ENCODE measurements at places on chromosomes 2 and 18. TPM values are rescaled to one million over a fixed set of nuclear protein-coding genes. Genes with fewer than 3 reads are reported as not detected.

- H3K36me3 ChIP-seq = no peaks in the 10 kb centered on the region
- H3K4me1 ChIP-seq = peaks cover 5% of the 10 kb centered on the region
- H3K27ac ChIP-seq = no peak overlapping the region
- DNase-seq = no peak
These were observed 74.4 kb downstream of the SH3RF3 start for GRCh38 chr2:109203246-109204011.

DNA sequence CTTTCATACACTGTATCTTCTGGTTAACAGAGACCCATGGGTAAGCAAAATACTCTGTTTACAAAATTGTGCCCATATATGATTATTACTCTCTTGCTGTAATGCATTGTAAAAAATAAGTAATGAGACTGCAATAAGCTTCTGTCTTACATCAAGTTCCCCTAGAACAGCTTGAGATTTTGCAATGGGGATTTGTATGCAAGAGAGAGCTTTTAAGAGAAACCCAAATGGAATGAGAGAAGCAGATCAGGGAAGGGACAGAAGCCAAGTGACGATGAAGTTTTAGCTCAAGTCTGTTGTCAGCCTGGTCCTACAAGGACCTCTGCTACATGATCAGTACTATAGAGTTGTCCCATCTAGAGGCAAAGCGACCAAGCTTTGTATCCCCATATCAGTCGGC is 218.1 kb upstream of the VWC2L start:
- no peak for DNase-seq
- no peak overlapping the region for H3K4me3 ChIP-seq
- no peaks in the 10 kb centered on the region for H3K27me3 ChIP-seq
- H3K36me3 ChIP-seq = no peaks in the 10 kb centered on the region

DNA sequence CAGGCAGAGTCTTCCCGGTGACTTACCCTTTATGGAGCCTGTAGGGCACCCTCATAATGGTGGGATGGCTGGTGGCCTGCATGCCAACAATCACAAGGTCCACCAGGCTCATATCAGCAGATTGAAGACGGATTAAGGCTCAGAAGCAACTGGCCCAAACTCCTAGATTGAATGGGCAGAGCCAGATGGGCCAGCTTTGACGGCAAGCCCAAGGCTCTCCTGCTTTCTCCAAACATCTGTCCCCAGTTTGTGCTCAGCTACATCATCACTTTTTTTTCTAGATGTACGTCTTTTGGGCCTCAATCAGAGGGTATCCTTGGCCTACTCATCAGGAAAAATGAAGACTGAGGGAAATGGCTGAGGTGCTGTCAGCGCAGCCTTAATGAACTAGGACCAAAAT is 114.6 kb downstream of the VIT start:
- H3K27ac ChIP-seq = no peak overlapping the region
- H3K27me3 ChIP-seq = peaks cover 2% of the 10 kb centered on the region
- no peaks in the 10 kb centered on the region for H3K36me3 ChIP-seq
- H3K4me3 ChIP-seq = no peak overlapping the region
- no peak for DNase-seq
- H3K4me1 ChIP-seq = no peaks in the 10 kb centered on the region

GRCh38 chr2:212276813-212277212 is 261.8 kb downstream of the ERBB4 start:
- no peaks in the 10 kb centered on the region for H3K36me3 ChIP-seq
- no peak overlapping the region for H3K27ac ChIP-seq
- H3K4me3 ChIP-seq = no peak overlapping the region

Gene CRYBA2
- not detected for total RNA-seq

DNA sequence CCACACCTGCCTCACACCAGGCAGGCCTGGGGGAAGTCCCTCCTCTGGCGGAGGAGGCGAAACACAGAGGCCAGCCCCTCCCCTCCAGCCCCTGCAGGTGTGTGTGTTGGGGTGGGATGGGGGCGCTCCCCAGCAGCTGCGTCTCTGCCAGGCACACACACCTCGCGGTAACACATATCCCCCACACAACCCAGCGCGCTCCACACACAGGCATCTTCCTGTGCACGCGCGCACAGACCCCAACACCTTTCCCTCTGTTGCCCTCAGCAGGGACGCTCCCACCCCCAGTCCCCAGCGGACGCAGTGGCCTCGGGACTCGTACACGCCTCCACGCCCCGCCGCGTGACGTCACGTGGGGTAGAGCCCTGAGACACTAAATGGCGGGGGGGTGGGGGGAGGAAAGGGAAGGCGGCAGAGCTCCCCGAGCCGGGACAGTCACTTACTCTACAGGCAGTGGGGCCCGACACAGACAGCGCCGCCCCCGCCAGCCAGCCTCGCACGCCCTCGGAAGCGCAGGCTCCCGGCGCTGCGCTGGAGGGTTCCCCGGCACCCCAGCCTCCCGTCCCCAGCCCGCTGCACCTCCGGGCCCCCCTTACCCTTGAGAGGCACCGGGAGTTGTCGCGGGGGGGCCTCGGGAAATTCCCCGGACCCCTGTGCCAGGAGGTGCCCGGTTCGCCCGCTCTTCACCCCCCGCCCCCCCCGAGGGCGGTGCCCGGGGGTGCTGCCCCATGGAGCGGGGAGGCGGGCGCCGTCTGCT is at the start of gene WNT10A:
Gene WNT10A, plus strand, starts transcription at position 751 of the 757 bp plus-strand sequence. CDS start 144 bp downstream, outside the sequence.
- no peak within 1 kb of the TSS for H3K4me3 ChIP-seq
- no peak within 1 kb of the TSS for H3K27ac ChIP-seq
- H3K36me3 ChIP-seq = peaks cover 4% of the 10 kb centered on the region
- H3K27me3 ChIP-seq = peaks cover 47% of the 10 kb centered on the region

Gene MC5R
- 0.56 TPM for total RNA-seq

- peaks cover 2% of the 10 kb centered on the region for H3K27me3 ChIP-seq
- DNase-seq = no peak
- no peaks in the 10 kb centered on the region for H3K36me3 ChIP-seq
- H3K4me1 ChIP-seq = no peaks in the 10 kb centered on the region
These were observed 522.3 kb downstream of the SOX11 start for GRCh38 chr2:6214471-6214870.

DNA sequence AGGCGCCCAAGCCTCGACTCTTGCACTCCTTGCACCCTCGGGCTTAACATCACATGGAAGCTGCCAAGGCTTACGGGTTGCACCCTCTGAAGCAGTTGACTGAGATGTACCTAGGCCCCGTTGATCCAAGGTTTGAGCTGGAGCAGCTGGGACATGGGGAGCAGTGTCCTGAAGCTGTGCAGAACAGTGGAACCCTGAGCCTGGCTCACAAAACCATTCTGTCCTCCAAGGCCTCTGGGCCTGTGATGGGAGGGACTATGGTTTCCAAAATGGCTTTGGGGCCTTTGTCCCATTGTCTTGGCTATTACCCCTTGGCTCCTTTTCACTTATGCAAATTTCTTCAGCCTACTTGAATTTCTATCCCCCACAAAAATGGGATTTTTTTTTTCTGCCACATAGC is 454.0 kb downstream of the PIK3C3 start:
- DNase-seq = no peak
- H3K36me3 ChIP-seq = no peaks in the 10 kb centered on the region
- H3K4me1 ChIP-seq = no peaks in the 10 kb centered on the region
- no peak overlapping the region for H3K27ac ChIP-seq
- peaks cover 1% of the 10 kb centered on the region for H3K27me3 ChIP-seq
- H3K4me3 ChIP-seq = no peak overlapping the region

DNA sequence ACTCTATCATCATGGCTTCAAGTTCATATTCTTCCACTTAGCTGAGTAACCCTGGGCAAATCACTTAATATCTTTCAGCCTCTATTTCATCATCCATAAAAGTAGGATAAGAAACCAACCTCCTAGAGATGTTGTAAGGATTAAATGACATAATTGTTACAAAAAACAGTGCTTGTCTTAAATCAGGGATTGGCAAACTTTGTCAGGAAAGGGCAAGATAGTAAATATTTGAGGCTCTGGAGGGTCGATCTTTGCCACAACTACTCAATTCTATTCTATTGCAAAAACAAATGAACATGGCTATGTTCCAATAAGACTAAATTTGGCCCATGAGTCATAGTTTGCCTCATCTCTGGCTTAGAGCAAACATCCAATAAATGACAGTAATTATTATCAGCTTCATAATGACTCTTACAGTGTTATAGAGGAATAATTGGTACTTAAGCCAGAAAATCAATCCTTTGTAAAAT is 184.7 kb downstream of the SATB2 start:
- no peaks in the 10 kb centered on the region for H3K36me3 ChIP-seq
- H3K27ac ChIP-seq = no peak overlapping the region
- H3K4me1 ChIP-seq = no peaks in the 10 kb centered on the region
- no peaks in the 10 kb centered on the region for H3K27me3 ChIP-seq
- H3K4me3 ChIP-seq = no peak overlapping the region

Gene CRYGD
- not detected for total RNA-seq

GRCh38 chr2:203681978-203682377 is 24.5 kb upstream of the CD28 start:
- H3K27me3 ChIP-seq = no peaks in the 10 kb centered on the region
- H3K36me3 ChIP-seq = no peaks in the 10 kb centered on the region
- H3K27ac ChIP-seq = no peak overlapping the region
- no peak for DNase-seq
- H3K4me1 ChIP-seq = peaks cover 18% of the 10 kb centered on the region

Gene GPR35
- total RNA-seq = 0.77 TPM

DNA sequence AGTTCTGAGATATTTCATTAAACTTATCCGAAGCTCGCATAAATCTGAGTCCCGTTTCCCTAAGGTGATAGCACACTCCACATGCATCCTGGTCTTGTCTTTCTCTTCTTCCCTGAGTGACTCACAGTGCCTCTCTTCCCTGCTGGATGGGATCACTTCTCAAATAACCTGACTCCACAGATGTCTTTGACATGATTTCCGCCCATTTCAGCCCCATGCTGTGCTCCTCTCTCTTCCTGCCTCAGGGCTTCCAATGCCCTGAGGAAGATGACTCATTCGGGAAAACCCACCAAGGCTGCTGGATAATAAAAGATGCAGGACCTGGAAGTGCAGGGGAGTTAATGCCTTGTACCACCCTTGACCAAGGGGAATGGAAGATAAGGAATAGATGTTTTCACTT is 441.7 kb upstream of the SOX11 start:
- no peak overlapping the region for H3K4me3 ChIP-seq
- H3K36me3 ChIP-seq = no peaks in the 10 kb centered on the region
- peak overlapping the region; percentile 10 for H3K27ac ChIP-seq
- no peaks in the 10 kb centered on the region for H3K27me3 ChIP-seq
- DNase-seq = no peak

GRCh38 chr18:37483984-37484819 is 81.4 kb downstream of the CELF4 start:
- no peak for DNase-seq
- H3K36me3 ChIP-seq = no peaks in the 10 kb centered on the region
- H3K27ac ChIP-seq = no peak overlapping the region
- peaks cover 21% of the 10 kb centered on the region for H3K27me3 ChIP-seq

DNA sequence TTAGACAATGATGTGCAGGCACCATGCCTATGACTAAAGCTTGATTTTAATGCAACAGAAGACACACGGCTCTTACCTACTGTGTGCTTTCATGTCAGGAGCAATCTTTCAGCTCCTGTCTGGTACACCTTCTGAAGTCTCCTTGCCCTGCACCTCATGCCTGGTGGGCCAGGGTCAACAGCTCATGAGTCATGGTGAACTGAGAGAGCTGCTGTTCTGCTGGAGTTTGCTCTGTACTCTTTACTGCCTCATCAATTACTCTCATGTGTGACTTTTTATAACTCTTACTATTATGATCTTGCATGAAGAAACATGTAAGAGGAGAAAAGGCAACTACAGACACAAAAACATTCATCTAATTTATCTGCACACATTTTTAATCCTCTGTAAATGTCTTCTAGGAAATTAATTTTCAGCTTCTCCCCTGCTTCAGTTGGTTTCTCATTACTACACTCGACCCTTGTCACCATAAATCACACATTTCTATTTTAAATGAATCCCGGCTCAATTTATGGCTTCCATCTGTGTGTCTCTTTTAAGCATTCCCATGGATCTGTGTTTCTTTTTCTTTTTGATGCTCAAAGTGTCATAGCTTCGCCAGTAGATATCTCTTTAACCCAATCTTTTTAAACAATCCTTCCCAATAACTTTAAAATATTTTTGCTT is 9.7 kb downstream of the SERPINB7 start:
- H3K4me1 ChIP-seq = peaks cover 2% of the 10 kb centered on the region
- no peaks in the 10 kb centered on the region for H3K36me3 ChIP-seq
- H3K27ac ChIP-seq = no peak overlapping the region
- no peak for DNase-seq

GRCh38 chr2:2577407-2577831 is 246.3 kb upstream of the MYT1L start:
- no peak overlapping the region for H3K4me3 ChIP-seq
- H3K27me3 ChIP-seq = peaks cover 3% of the 10 kb centered on the region
- H3K27ac ChIP-seq = no peak overlapping the region
- no peak for DNase-seq
- H3K4me1 ChIP-seq = no peaks in the 10 kb centered on the region

- DNase-seq = no peak
- peaks cover 3% of the 10 kb centered on the region for H3K27me3 ChIP-seq
- H3K27ac ChIP-seq = peak overlapping the region; percentile 15
- H3K4me3 ChIP-seq = no peak overlapping the region
These were observed 7.9 kb downstream of the CTLA4 start for GRCh38 chr2:203875471-203875870.

GRCh38 chr2:118678985-118679384 is 168.5 kb downstream of the EN1 start:
- DNase-seq = no peak
- H3K36me3 ChIP-seq = no peaks in the 10 kb centered on the region
- H3K27ac ChIP-seq = no peak overlapping the region
- peaks cover 2% of the 10 kb centered on the region for H3K27me3 ChIP-seq
- H3K4me1 ChIP-seq = peaks cover 9% of the 10 kb centered on the region

Gene RETREG2
- total RNA-seq = 90.6 TPM

DNA sequence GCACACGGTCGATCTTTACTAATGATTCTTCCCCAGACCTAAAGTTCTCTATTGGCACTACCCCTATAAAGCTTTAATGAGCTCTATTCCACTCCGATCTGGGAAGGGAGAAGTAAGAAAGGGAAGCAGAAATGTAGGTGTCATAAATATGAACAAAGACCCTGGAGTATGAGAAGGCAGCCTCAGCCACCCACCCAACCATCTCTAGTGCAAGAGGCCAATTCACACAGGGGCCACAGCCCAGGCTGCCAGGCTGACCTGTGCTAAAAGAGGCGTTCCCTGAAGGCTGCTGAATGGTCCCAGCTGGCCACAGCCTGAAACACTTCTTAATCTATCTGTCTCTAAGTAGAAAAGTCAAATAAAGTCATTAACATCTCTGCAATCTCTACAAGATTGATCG is 60.1 kb upstream of the ACTR3 start:
- H3K27ac ChIP-seq = no peak overlapping the region
- H3K4me1 ChIP-seq = peaks cover 6% of the 10 kb centered on the region
- DNase-seq = no peak
- H3K27me3 ChIP-seq = peaks cover 2% of the 10 kb centered on the region

GRCh38 chr2:866009-866680 is 84.5 kb upstream of the SNTG2 start:
- H3K27me3 ChIP-seq = peaks cover 8% of the 10 kb centered on the region
- peak overlapping the region; percentile 39 for H3K4me3 ChIP-seq
- peaks cover 3% of the 10 kb centered on the region for H3K36me3 ChIP-seq
- no peak for DNase-seq
- H3K4me1 ChIP-seq = peaks cover 33% of the 10 kb centered on the region
- H3K27ac ChIP-seq = peak overlapping the region; percentile 75

All from endothelial cell (in vitro differentiated cells).